Activated CD4-positive, alpha-beta memory T cell treated with anti-CD3 and anti-CD28 coated beads, Interleukin-2, amount 10 ng/mL, durations not matched to agents 7 days and 5 days (primary cell): ENCODE measurements at places on chromosomes 5 and 9.
A peak's percentile ranks its signal among the peaks of the same experiment; 100 is the strongest.

- DNase-seq, result no peak
Observed at GRCh38 chr5:75265731-75266130, 29.1 kb upstream of the ANKRD31 start.

GRCh38 chr5:167245868-167246267 lies 1045.6 kb upstream of the WWC1 start:
- no peak for DNase-seq

DNA sequence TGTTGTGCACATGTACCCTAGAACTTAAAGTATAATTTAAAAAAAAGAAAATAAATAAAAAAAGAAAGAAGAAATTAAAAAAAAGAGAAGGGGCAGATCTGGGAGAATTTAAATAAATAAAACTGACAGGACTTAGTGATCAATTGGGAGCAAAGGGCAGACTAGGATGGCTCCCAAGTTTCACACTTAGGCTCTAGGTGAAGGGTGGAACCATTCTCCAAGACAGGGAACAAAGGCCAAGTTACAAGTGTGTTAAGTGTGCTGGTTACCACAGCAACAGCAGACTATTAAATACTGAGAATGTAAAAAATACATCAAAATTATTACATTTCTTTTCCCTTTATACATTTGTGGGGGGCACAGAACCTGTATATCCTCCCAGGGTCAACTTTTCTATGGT lies 7.1 kb downstream of the ZDHHC21 start:
- DNase-seq, result no peak

- no peak for DNase-seq
Observed at GRCh38 chr5:75242067-75242466, 5.4 kb upstream of the ANKRD31 start.

DNA sequence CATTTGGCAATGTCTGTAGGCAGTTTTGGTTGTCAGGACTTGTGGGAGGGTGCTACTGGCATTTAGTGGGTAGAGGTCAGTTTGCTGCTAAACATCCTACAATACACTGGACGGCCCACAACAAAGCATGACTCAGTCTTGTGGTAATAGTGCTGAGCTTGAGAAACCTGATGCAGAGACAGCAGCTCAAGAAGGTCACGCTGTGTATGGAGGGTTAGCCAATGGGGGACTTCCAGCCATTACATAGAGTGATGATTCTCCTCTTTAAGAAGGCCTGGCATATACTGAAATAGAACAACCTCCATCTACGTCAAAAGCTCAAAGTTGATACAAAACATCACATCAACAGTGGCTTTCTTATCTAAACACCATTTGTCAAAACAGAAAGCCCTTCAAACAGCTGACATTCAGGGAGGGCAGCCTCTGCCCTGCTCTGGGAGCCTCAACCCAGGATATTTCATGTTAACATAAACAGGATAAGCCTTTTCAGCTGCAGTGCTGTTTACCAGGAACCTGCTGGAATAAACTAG lies 143.0 kb downstream of the GPBP1 start:
- DNase-seq, result no peak

DNA sequence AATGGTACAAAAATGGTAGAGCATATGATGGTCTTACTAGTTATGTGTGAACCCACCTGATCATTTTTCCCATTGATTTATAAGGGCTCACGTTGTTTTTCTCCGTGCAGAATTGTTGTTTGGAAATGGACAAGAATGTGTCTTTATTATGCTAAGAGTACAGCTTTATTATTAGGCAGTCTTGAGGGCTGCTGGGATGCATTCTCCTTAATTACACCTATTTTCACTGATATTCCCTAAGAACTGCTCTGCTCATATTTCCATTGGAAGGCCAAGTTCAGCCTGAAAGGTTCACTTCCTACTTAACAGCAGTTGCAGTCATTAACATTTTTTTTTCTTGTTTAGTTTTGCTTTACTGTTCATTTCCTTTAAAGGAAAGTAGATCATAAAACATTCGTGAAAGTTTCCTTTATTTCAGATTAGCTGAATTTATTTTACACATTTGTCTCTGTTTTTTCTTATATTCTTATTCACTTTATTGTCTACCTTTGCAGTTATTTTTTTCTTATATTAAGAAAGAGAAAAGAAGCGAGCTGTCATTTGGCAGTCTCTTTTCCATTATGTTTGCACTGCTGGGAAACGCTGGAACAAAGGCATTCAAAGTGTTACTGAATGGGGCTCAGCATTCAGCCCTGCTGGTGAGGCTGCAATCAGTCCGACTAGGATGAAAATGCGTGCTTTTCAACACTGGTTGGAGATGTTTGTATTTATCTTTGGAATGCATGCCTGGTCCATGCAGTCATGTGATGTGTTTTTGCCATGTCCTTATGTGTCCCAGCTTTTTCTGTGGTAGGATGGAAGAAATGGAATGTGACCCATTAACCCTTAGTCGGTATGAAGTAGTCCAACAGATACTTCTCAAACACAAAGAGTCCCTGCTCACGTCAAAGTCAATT lies 602.7 kb upstream of the ZNF608 start:
- DNase-seq, result no peak

- DNase-seq, result no peak
Observed at GRCh38 chr9:117682955-117683710, 21.1 kb upstream of the TLR4 start.

GRCh38 chr5:36897616-36898015 lies 21.0 kb downstream of the NIPBL start:
- DNase-seq, result no peak

DNA sequence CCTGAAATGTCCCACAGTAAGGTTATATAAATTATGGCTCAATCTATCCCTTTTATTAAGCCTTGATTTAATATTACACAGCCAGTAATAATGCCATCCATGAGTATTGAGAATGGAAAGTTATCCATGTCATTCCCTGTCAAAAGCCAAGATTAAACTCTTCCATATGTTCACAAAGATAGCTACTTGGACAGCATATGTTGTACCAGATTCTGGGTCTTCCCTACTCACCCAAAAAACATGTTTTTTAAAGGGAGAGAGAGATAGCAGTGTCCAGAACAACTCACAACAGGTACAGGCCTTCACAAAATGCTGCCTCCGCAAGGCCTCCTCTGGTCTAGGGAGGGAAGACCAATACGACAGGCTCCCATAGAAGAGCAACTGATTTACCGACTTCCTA lies 15.4 kb downstream of the CDK5RAP2 start:
- no peak for DNase-seq

DNA sequence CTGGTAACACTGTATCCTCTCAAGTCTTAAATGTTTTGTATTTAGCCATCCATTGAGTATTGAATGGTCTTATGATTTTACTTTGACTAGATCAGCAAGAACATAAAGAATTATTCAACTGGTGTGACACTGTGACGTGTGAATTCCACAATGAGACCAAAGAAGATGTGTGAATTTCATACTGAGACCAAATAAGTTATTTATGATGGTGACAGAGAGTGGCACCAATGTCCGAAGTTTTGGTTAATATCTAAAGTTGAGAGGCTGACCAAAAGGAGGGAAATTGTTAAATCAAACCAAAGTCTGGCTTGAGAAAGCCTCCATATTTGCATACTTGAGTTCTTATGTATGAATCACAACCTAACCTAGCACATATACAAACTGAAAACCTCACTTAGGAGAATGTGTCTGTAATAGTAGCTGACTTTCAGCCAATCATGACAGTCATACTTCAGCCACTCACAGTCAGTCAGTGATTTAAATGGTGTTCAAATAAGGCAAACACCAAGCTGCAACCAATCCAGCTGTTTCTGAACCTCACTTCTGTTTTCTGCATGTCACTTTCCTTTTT lies 31.5 kb upstream of the FAM170A start:
- no peak for DNase-seq

DNA sequence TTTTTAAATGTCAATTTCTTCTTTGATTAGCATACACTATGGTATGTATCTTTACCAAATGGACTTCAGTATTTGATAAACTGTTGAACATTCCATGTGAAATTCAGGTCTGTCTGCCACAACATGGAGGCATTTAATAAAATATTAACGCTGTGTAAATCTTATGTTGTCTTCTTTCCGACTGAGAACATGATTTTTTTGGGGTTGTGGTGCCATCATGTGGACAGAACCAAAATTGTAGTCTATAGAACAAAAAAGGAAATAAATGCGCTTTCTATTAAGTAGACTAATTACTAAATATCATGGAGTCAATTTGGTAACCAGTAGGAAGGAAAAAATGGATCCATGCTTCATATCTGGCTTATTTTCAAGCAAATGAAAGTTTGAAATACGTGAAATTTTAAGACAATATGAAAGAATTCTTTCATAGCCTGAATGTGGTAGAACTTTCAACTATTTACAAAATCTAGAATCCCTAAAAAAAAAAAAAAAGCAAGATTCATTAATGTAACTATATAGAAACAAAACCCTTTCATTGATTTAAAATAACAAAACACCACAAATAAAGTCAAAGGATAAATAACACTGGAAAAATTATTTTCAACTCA lies 2.8 kb upstream of the PLK2 start:
- DNase-seq, result peak; percentile 36

DNA sequence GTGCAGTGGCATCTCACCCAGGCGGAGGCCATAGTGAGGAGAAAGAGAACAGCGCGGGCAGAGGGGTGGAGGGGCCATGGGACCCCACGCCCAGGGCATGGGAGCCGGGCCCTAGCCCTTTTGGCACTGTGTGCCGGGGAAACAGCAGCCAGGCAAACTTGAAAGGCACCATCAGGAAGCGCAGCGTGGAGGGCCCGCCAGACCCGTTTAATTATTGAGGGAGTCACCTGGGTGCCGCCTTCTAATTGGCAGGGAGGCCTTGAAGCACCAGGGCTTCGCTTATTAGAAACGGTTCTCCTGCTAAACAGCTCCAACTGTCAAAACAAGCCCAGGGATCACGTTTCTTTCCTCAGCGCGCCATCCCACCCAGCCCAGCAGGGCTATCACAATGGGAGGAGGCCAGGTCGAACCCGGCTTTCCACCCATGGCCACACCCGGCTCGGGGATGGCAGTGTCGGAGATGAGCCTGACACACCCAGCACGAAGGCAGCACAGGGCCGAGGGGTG lies 104.6 kb upstream of the SARDH start:
- DNase-seq, result no peak

DNA sequence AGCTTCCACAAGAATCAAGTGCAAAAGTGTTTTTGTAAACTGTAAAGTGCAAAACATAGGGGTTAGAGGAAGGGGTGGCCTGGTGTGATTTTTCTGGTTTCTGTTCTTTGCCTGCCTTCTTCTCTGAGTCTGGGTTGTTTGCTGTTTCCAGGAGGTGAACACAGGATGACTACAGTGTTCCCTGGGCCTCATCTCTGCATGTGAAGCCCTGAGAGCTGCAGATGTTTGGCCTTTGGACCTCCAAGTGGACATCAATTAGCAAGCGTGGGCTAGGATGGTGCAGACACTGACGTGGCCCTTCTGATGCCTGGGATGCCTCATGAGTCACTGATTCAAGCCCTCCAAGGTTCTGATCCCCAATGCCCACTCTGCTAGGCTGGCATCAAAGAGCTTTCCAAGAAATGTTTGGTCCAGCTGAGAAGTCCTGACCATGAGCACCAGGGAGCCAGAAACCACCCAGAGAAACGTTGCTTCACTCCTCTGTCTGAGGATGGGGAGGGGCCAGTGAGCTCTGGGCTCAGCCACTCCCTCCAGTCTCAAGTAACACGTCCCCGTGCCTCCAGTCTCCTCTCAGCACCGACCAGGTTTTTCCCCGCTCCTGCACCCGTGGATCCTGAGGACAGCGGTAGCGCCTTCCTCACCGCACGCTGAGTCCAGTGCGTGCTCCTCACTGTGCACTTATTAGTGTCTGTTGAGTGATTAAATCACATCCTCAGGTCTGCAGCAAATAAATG lies 7.6 kb downstream of the IL9 start:
- no peak for DNase-seq

DNA sequence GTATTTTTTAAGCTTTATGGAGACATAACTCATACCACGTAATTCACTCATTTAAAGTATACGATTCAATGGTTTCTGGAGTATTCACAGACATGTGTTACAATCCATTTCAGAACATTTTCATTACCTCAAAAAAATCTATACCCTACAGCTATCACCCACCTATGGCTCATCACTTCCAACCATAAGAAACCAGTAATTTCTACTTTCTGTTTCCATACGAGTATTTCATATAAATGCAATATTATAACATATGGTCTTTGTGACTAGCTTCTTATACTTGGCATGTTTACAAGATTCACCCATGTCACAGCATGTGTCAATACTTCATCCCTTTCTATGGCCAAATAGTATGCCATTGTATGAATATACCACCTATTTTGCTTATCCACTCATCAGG lies 18.8 kb downstream of the UBQLN1 start:
- DNase-seq, result no peak

- peak; percentile 73 for DNase-seq
Observed at GRCh38 chr9:3528451-3528850, 2.6 kb upstream of the RFX3 start.

GRCh38 chr5:171632616-171633015 lies 153.0 kb upstream of the SMIM23 start:
- no peak for DNase-seq

- DNase-seq, result no peak
Observed at GRCh38 chr9:123742009-123742767, 187.7 kb downstream of the DENND1A start.

- DNase-seq, result no peak
Observed at GRCh38 chr5:164237486-164237885, 732.1 kb downstream of the MAT2B start.

DNA sequence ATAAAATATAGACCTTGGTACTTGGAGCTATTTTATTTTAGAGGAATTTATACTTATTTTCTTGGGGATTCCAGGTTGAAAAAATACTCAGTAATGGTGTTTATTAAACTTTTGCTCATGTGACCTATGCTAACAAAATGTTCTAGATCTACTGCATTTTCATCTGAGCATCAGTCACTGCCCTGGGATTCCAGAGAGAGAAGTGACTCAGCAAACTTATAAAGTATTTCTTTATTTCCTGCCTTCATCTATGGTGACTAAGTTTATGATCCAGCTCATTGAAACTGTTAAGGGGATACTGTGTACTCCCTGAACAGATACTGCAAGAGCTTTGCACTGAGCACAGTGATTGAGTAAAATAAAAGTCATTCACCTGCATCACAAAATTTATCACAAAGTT lies 298.5 kb upstream of the CDH18 start:
- no peak for DNase-seq

- no peak for DNase-seq
Observed at GRCh38 chr5:31833710-31834109, 194.8 kb downstream of the PDZD2 start.

DNA sequence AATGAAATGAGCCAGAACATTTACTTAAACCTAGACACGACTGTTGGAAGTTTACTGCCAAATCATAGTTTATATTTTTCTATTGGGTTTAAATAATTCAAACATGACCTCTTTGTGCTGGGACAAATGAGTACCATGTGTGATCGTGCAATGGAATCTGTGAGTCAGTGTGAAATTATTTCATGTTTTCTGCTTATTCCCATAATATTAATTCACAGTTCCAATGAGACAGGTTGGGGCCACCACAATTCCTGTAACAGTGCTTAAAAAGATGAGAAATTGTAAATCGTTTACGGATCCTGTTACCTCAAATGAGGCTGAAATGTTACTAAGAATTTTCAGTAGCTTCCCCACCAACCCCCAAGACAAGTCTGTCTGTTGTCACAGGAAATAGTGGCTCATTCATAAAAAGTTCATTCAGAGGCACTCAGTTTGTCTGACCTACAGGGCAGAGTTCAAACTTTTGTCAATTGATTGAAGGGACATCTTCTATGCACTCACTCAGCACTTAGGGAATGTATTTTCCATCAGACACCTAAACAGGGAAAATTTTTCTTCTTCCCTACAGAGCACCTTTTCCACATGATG lies 563.9 kb upstream of the ADAMTS16 start:
- no peak for DNase-seq
